ENCODE measurements at places on chromosomes 4 and X.

GRCh38 chr4:157713342-157713741, 459.5 kb downstream of the GASK1B start:
- DNase-seq, result no peak

- DNase-seq, result no peak
Observed at GRCh38 chr4:54234497-54235205, 5.6 kb downstream of the PDGFRA start.

DNA sequence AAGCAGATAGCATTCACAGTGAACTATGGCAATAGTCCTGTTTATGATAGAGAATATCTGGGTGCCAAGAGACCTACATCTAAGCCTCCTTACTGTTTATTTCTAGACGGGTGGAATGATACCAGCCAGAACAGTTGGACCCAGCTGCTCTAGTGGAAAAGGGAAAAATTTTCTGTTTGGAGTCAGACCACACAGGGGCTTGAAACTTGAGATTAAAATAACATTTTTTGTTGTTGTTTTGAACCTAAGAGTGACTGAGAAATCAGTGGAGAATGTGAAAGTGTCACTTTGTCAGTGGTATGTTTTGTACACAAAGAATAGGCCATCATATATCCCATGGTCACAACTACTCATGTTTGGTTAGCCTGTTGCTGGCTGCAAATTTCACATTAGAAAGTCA, 105.7 kb downstream of the AGTR2 start:
- no peak for DNase-seq

GRCh38 chr4:3700736-3701135, 65.4 kb upstream of the ADRA2C start:
- DNase-seq, result no peak

DNA sequence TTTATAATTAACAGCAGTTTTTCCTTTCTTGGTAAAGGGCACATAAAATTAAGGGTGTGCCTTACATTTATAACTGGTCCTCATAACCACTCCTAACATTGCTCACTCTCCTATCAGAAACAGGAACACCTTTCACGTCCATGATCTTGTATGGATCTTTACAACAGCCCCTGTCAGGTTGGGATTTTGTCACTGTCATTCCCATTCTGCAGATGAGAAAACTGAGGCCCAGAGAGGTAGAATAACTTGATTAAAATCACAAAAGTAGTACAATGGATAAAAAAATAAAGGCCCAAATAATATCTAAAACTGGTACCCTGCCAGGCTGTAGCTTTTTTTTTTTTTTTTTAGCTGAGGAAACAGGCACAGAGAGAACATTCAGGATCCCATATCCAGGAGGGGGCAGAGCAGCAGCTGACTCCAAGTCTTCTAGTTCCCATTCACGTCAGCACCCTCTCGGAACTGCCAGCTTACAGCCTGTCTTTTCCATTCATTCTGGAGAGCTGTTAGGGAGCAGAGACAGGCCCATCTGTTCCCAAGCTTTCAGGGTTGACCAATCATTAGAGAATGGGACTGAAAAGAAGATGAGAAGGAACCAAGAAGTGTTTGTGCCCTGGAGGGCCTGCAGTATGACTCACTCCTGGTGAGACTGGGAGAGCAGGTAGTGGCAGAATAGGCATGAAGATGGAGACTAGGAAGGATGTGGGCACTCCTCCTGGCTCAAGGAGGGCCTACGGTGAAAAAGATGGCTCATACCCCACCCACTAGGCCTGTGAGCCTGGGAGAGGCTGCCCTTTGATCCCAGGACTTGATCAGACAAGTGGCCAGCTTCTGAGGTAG, 7.3 kb downstream of the SUV39H1 start:
- no peak for DNase-seq

DNA sequence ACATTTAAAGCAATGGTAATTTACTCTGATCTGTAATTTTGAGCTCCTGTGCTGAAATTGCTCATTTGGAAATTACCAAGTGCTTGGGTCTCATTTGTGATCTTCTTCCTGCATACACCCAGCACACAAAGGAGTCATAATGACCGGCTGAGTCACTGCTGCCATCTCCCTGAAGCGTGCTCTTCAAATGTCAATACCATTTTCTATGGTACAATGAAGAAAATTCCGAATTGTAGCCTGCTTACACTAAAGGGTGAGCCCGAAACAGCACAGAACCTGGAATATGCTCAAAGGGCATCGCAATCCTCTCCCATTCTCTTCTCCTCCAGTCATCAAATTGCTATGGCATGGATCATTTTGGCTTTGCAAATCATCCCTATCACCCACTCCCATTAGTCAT, 140.5 kb downstream of the GRIA3 start:
- DNase-seq, result no peak

- no peak for DNase-seq
Observed at GRCh38 chr4:152634110-152634760, 45.6 kb downstream of the TMEM154 start.

Measured in DMS79 treated with DMSO at 0.1 percent for 48 hours (cell line).